ENCODE measurements at places on chromosomes 5 and 9.

- DNase-seq = no peak
Measured at GRCh38 chr9:99859243-99859980, 37.7 kb downstream of the NR4A3 start.

- no peak for DNase-seq
Measured at GRCh38 chr9:87795178-87795577, 69.3 kb downstream of the CTSL start.

- no peak for DNase-seq
Measured at GRCh38 chr9:132775720-132776119, 102.4 kb downstream of the AK8 start.

DNA sequence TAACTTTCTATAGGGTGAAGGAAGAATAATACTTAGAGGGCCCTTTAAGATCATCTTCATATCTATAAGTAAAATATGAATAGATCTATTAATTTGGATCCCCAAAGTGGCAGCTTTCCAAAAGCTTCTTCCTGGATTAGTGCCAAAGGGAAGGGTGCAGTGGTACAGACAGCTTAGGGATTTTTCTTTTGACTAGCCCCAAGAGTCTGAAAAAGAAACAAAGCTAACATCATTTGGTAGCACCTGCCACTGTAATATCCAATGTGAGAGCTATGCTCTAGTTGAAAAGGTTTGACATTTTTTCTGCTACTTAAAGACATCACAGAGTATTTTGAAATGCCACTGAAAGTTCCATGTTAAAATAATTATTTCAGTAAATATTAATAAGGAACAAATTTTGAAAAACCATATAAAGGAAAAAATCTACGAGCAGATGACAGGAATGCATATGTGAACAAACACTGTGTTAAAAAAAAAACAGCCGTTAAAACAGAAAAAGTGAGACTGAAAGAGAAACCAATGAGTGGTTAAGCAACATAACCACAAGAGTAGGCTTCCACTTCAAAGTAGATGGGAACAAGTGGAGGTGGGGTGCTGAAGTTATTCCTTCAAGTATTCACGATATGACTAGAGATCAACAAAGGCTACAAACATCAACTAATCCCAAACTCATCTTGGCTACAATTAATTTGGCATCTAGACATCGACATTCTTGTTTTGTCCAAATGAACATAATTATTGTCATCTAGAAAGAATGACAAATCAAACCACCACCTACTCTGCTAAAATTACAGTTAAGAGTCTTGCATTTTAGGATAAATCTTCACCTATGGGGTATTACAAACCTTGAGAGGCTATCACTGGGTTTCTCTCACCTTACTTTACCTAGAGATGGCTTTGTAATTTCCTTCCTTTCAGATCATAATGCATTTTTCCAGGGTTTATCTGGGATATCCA lies 137.5 kb downstream of the CPLANE1 start:
- no peak for DNase-seq

GRCh38 chr5:174187001-174187400 lies 141.5 kb downstream of the NSG2 start:
- no peak for DNase-seq

All from NCI-H1694 (cell line).